ENCODE measurements at places on chromosomes 3 and 15. TPM values are rescaled to one million over a fixed set of nuclear protein-coding genes. Genes with fewer than 3 reads are reported as not detected.

DNA sequence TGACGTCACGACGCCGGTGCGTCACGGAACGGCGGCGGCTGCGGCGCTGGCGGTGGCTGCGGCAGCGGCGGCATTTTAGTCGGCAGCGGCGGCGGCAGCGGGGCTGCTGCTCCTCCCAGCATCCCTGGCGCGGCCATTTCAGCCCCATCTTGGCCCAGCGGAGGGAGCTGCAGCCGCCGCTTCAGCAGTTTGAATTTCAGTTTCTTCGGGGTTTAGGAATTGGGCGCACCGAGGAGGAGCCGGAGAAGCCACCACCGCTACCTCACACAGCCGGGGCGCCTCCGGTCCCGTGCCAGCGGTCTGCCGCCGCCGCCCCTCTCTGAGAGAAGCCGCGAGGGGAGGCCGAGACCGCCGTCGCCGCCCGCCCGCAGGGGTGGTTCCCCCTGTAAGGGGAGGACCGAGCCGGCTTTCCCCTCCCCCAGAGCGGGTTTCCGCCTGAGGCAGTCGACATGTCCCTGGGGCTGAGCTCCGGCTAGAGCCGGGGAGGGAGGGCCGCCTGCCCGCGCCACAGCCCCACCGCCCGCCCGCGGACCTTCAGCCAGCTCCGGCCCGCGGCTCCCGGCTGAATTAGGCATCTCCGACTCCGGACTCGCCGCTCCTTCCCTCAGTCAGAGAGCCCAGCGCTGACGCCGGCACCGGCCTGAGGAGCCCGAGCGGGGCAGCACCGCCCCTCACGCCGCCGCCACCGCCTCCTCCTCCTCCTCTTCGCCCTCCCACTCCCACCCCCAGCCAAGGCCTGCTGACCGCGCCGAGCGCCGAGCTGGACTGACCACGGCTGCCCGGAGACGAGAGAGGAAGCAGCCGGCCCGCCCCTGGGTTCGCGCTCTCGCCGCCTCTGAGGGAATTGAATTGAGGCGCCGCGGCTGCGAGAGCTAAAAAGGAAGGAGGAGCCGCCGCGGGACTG lies at the start of gene TSC22D2:
Gene TSC22D2, plus strand, starts transcription at position 78 of the 904 bp plus-strand sequence. CDS start 1,053 bp downstream, outside the sequence.
- DNase-seq, result peak; percentile 95
- H3K4me1 ChIP-seq, result peaks cover 27% of the 10 kb centered on the region
- peak within 1 kb of the TSS; percentile 94 for H3K27ac ChIP-seq
- peaks cover 8% of the 10 kb centered on the region for H3K36me3 ChIP-seq

GRCh38 chr3:165820671-165821123 lies 16.5 kb downstream of the BCHE start:
- H3K36me3 ChIP-seq, result no peaks in the 10 kb centered on the region
- H3K4me1 ChIP-seq, result no peaks in the 10 kb centered on the region
- H3K4me3 ChIP-seq, result no peak overlapping the region
- no peak overlapping the region for H3K27ac ChIP-seq

FGF7 gene
- total RNA-seq, result not detected

DNA sequence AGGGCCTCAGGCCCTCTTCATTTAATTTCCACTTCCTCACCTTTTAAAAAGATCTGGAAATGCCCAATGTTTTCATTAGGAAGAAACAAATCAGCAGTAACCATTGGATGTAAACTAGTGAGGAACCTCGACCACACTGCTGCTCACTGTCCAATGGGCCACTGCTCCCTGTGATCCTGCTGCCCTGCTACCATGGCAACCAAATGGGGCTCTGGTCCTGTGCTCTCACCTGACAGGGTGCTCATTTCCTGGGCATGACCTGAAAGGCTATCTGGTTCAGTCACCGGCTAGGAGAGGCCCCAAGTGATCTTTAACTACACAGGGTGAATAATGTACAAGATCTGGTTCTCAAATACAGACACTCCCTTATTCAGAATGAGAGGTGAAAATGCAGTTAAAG lies 54.6 kb downstream of the ARHGEF3 start:
- peaks cover 88% of the 10 kb centered on the region for H3K36me3 ChIP-seq
- DNase-seq, result no peak
- no peaks in the 10 kb centered on the region for H3K27me3 ChIP-seq
- no peak overlapping the region for H3K4me3 ChIP-seq

LRRC34 gene
- 7.2 TPM for total RNA-seq

SMCO1 gene
- total RNA-seq, result not detected

- DNase-seq, result no peak
- H3K36me3 ChIP-seq, result no peaks in the 10 kb centered on the region
Measured at GRCh38 chr3:60431599-60431958, 819.7 kb downstream of the FHIT start.

NR2C2 gene
- 69.7 TPM for total RNA-seq

DNA sequence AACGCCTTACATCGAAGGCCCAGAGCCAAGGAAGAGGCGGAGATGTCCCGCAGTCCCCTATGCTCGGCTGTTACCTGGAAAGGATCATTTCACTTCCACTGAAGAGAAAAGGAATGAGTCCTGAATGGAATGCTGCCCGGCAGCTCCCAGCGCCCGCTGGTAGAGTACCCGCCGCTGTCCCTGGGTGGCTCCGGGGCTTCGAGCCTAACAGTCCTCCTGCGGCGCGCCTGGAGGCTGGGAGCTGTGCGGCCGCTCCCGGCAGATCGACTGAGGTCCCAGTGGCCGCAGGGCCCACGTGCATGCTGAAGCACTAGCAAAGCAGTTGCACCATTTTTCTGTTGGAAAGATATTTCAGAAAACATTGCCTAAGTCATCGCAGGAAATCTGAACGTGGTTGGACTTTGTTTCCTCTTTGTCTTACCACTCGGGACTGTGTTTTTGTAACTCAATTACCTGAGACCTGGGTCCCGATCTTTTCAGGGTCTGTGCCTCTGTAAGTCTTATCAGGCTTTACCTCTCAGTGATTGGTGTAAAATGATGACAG lies 984 bp downstream of the RNU6-1 start:
- H3K36me3 ChIP-seq, result peaks cover 2% of the 10 kb centered on the region
- H3K27ac ChIP-seq, result no peak overlapping the region
- H3K4me1 ChIP-seq, result peaks cover 36% of the 10 kb centered on the region
- DNase-seq, result no peak

GALNT15 gene
- total RNA-seq, result not detected

MOBP gene
- not detected for total RNA-seq

- H3K4me3 ChIP-seq, result peak overlapping the region; percentile 15
- H3K27ac ChIP-seq, result peak overlapping the region; percentile 92
- peaks cover 43% of the 10 kb centered on the region for H3K4me1 ChIP-seq
- no peak for DNase-seq
Measured at GRCh38 chr3:4395448-4395847, 71.6 kb downstream of the SUMF1 start.

RBP2 gene
- not detected for total RNA-seq

- H3K36me3 ChIP-seq, result no peaks in the 10 kb centered on the region
- no peak for DNase-seq
- H3K4me1 ChIP-seq, result no peaks in the 10 kb centered on the region
- H3K4me3 ChIP-seq, result no peak overlapping the region
- H3K27me3 ChIP-seq, result peaks cover 19% of the 10 kb centered on the region
Measured at GRCh38 chr15:57792724-57793449, 86.4 kb downstream of the POLR2M start.

DNA sequence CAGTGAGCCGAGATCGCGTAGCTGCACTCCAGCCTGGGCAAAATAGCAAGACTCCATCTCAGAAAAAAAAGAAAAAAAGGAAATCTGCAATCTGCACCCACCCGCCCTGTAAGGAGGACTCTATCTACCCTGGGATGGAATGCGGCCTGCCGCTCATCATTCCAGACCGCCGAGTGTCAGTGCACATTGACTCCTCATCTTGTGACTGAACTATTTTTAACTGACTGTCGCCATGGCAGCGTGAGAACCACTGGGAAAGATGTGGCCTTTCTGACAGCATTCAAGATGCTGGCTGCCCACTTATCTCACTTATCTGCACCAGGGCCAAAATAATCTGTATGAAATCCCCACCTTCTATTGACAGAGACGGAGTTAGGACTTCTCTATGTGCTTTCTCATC lies 38.8 kb upstream of the ANKRD34C start:
- no peak overlapping the region for H3K27ac ChIP-seq
- H3K36me3 ChIP-seq, result no peaks in the 10 kb centered on the region
- no peak overlapping the region for H3K4me3 ChIP-seq

PP2D1 gene
- not detected for total RNA-seq

CCDC14 gene
- total RNA-seq, result 79.3 TPM

GRCh38 chr15:97037080-97037479 lies 706.6 kb downstream of the NR2F2 start:
- H3K27me3 ChIP-seq, result no peaks in the 10 kb centered on the region
- no peak for DNase-seq
- H3K36me3 ChIP-seq, result no peaks in the 10 kb centered on the region

GRCh38 chr3:129609591-129610182 lies 3.2 kb upstream of the PLXND1 start:
- H3K4me3 ChIP-seq, result no peak overlapping the region
- peaks cover 39% of the 10 kb centered on the region for H3K27me3 ChIP-seq
- H3K4me1 ChIP-seq, result peaks cover 8% of the 10 kb centered on the region
- H3K36me3 ChIP-seq, result no peaks in the 10 kb centered on the region
- DNase-seq, result no peak

DNA sequence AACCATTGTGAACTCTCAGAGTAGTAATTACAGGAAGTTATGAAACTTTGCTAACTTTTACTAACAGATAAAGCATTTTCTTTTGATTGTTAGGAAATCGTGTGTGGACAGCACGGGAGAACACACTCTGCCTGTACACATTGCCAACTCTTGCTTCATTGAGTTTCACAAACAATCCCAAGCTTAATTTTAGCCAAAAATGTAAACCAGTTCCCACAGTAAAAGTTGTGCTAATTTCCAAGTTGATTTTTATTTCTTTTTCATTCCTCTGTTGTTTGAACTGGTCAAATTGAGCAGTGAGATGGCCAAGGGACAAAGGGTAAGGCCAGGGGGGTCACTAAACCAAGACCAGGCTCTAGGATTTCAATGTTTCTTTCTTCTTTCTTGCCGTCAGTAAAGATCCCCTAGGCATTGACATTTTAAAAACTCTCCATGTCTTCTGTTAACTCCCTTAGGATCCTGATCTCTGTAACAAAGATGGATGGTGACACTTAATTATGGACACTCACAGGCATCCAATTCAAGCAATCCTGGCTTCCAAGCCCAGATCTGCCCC lies 414.9 kb downstream of the RBMS3 start:
- no peak overlapping the region for H3K27ac ChIP-seq
- peaks cover 3% of the 10 kb centered on the region for H3K27me3 ChIP-seq
- no peak overlapping the region for H3K4me3 ChIP-seq
- H3K36me3 ChIP-seq, result no peaks in the 10 kb centered on the region

DNA sequence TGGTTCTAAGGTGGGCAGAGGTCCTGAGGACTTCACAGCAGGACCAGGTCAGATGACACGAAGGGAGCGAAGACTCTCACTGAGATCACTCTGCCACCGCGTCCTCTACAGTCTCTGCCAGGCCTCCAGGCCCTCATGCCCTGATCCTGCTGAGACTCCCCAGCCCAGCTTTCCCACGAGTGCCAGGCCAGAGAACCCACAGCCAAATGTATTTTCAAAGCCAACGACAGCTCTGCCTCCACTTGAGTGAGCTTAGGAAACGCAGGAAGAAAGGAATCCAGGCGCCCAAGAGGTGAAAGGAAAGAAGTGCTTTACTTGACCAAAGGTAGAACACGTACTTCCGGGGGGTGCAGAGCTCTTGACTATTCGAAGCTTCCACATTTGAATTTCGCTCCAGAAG lies 275.0 kb downstream of the XXYLT1 start:
- H3K36me3 ChIP-seq, result no peaks in the 10 kb centered on the region
- no peak overlapping the region for H3K4me3 ChIP-seq
- DNase-seq, result no peak
- peaks cover 12% of the 10 kb centered on the region for H3K27me3 ChIP-seq
- no peak overlapping the region for H3K27ac ChIP-seq

- peaks cover 69% of the 10 kb centered on the region for H3K36me3 ChIP-seq
- no peak for DNase-seq
- H3K27me3 ChIP-seq, result no peaks in the 10 kb centered on the region
- peaks cover 54% of the 10 kb centered on the region for H3K4me1 ChIP-seq
Measured at GRCh38 chr3:101852983-101853840, 3.9 kb downstream of the NFKBIZ start.

Data from activated CD8-positive, alpha-beta memory T cell treated with anti-CD3 and anti-CD28 coated beads, Interleukin-2, amount 10 ng/mL, durations not matched to agents 7 days and 5 days (primary cell).